ENCODE measurements at places on chromosomes 12 and 14.

GRCh38 chr14:69937367-69938081, 58.3 kb downstream of the SMOC1 start:
- peaks cover 82% of the 10 kb centered on the region for H3K4me1 ChIP-seq
- peak; percentile 52 for DNase-seq
- peaks cover 6% of the 10 kb centered on the region for H3K36me3 ChIP-seq
- H3K27me3 ChIP-seq: peaks cover 2% of the 10 kb centered on the region
- peak overlapping the region; percentile 94 for H3K27ac ChIP-seq

GRCh38 chr12:120013659-120014380, 24.8 kb downstream of the BICDL1 start:
- H3K4me1 ChIP-seq: no peaks in the 10 kb centered on the region
- H3K4me3 ChIP-seq: no peak overlapping the region
- peaks cover 4% of the 10 kb centered on the region for H3K27me3 ChIP-seq

GRCh38 chr12:105024928-105025327, 38.8 kb downstream of the NOPCHAP1 start:
- H3K27me3 ChIP-seq: peaks cover 3% of the 10 kb centered on the region
- H3K36me3 ChIP-seq: no peaks in the 10 kb centered on the region
- H3K4me3 ChIP-seq: peak overlapping the region; percentile 8
- no peak for DNase-seq
- peak overlapping the region; percentile 94 for H3K27ac ChIP-seq

- H3K4me1 ChIP-seq: peaks cover 37% of the 10 kb centered on the region
- H3K4me3 ChIP-seq: peak overlapping the region; percentile 87
- peaks cover 3% of the 10 kb centered on the region for H3K27me3 ChIP-seq
- H3K36me3 ChIP-seq: no peaks in the 10 kb centered on the region
- DNase-seq: no peak
Measured at GRCh38 chr12:96401076-96401871, 1.0 kb upstream of the CDK17 start.

DNA sequence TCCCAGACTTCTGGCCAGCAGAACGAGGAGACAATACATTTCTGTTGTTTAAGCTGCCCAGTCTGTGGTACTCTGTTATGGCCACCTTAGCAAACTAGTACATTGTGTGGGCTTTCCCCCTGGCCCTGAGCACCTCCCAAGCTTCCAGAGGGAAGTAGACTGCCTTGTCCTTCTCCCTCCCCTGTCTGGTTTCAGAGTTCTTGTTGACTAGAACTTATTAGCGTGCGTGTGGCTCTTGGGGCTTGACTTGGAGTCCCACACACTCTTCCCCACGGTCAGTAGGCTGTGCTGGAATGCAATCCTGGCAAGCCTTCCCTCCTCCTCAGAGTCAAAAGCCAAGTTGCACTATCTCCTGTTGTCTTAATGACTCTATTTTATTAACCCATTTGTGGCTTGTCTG, 27.7 kb downstream of the FBLN5 start:
- no peak overlapping the region for H3K4me3 ChIP-seq
- H3K27me3 ChIP-seq: peaks cover 13% of the 10 kb centered on the region
- H3K36me3 ChIP-seq: no peaks in the 10 kb centered on the region
- peaks cover 10% of the 10 kb centered on the region for H3K4me1 ChIP-seq
- no peak for DNase-seq

- no peak overlapping the region for H3K27ac ChIP-seq
- H3K4me1 ChIP-seq: no peaks in the 10 kb centered on the region
- DNase-seq: no peak
- peaks cover 5% of the 10 kb centered on the region for H3K27me3 ChIP-seq
Measured at GRCh38 chr12:68910128-68910527, 22.8 kb downstream of the CPM start.

DNA sequence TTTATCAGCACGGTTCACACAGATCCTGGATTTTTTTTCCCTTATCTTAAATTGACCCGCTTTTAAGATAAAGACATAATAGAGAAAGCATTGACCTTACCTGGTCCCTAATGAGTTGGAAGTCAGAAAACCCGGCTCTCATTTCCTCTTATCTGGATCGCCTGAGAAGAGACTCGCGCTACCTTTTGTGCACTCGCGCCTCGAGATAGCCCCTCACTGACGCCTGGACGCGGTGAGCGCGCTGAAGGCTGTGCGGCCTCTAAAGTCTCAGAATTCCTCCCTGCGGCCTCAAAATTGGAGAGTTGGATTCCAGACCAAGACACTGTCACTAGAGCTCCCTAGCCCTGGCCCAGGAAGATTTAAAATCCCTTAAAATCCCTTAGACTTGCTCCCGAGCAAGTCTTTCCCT, 7.0 kb downstream of the NKX2-1 start:
- no peak for DNase-seq
- H3K4me3 ChIP-seq: peak overlapping the region; percentile 33
- peaks cover 17% of the 10 kb centered on the region for H3K4me1 ChIP-seq
- no peak overlapping the region for H3K27ac ChIP-seq

- peaks cover 36% of the 10 kb centered on the region for H3K4me1 ChIP-seq
- no peak overlapping the region for H3K4me3 ChIP-seq
- peak overlapping the region; percentile 78 for H3K27ac ChIP-seq
- H3K27me3 ChIP-seq: no peaks in the 10 kb centered on the region
- no peaks in the 10 kb centered on the region for H3K36me3 ChIP-seq
Measured at GRCh38 chr14:53999061-53999488, 42.5 kb upstream of the BMP4 start.

DNA sequence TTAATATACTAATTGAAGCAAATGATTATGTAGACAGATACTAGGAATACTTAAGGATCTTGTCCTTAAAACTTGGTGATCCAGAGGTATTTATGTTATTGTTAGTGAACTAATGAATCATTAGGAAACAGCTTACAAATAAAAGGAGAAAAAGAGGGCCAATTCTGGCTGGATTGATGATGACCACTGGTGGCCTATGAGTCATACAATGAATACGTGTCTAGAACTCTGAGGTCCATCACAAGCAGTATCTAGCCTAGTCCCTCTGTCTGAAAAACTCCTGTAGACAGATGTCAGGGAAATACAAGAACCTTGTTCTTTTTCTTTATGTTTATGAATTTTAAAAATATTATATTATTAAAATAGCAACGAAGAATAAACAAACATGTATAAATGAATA, 51.7 kb upstream of the RTL1 start:
- no peak for DNase-seq
- no peak overlapping the region for H3K27ac ChIP-seq
- no peaks in the 10 kb centered on the region for H3K4me1 ChIP-seq

DNA sequence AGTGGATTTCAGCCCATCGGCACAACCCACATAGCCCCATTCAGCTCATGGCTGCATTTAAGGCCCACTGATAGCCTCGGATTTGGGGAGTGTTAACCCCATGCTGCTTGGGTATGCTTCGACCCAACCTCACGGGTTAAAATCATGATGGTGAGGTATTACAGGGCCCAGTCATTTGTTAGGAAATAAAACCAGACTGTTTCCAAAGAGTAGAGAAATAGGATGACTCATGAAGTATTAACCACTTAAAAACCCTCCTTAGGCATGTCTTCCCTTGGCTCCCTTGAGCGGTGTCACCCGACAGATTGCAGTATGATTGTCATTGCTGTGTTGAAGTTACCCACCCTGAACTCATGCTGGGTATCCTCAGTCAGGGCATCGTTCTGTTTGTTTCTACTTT, 289.1 kb downstream of the CACNA1C start:
- H3K4me3 ChIP-seq: no peak overlapping the region
- H3K27me3 ChIP-seq: peaks cover 2% of the 10 kb centered on the region
- no peaks in the 10 kb centered on the region for H3K36me3 ChIP-seq
- H3K4me1 ChIP-seq: peaks cover 65% of the 10 kb centered on the region
- no peak for DNase-seq
- H3K27ac ChIP-seq: no peak overlapping the region

DNA sequence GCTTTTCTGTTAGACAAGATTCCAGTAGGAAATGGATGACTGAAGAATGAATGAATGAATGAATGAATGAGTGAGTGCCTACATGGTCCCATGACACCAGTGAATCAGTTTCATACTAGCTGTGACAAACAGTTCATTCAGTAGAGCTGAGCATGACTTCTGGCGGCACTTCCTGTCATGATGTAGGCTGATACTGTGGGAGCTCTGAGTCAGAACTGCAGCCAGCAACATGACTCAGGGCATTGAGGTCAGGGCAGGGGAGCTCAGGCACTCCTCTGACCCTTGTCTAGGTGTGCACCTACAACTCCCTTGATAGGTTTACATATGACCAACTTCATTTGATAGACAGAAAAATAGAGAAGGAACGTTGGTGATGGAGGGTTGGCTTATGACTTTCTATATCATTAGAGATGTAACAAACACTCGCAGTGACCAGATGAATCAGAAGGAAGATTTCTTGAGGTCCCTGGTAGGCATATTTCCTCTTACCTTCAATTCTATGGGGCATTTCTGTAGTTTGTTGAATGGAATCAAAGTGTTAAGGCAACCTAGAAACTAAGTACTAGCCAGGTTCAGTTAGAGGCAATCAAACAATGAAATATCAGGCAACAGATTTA, 139.3 kb upstream of the ARHGAP5 start:
- no peak overlapping the region for H3K4me3 ChIP-seq
- no peak overlapping the region for H3K27ac ChIP-seq
- no peaks in the 10 kb centered on the region for H3K27me3 ChIP-seq
- DNase-seq: no peak
- no peaks in the 10 kb centered on the region for H3K36me3 ChIP-seq

GRCh38 chr14:62908506-62908905, 136.8 kb downstream of the KCNH5 start:
- DNase-seq: no peak
- H3K27ac ChIP-seq: no peak overlapping the region
- peaks cover 27% of the 10 kb centered on the region for H3K4me1 ChIP-seq
- H3K36me3 ChIP-seq: peaks cover 9% of the 10 kb centered on the region

DNA sequence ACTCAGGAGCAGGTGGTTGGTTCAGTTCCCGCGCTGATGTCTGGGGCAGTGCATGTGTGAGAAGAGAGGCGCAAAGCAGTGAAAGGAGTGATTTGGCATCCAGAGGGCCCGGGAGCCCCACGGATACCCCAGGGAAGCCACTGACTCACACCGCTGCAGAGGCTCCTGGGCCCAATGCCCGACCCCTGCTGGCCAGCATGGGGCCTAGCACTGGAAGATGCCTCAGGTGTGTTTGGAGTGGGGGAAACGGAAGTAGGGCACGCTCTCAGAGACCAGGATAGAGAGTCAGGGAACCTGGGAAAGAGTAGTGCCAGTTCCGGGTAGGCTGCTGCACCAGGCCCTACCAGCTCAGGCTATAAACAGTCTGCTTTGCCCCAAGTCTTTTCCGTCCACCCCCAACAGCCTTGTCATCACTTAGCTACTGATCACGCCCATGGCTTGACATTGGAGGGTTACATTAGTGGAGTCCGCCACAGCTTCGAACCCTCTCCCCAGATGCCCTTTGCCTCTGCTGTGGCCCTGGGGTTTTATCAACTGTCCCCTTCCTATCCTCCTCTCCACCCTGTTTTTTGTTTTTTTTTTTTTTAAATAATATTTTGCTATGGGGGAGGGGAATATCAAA, 9.5 kb upstream of the CSAD start:
- H3K27ac ChIP-seq: no peak overlapping the region
- no peaks in the 10 kb centered on the region for H3K4me1 ChIP-seq
- H3K27me3 ChIP-seq: no peaks in the 10 kb centered on the region
- DNase-seq: peak; percentile 59
- H3K4me3 ChIP-seq: no peak overlapping the region

DNA sequence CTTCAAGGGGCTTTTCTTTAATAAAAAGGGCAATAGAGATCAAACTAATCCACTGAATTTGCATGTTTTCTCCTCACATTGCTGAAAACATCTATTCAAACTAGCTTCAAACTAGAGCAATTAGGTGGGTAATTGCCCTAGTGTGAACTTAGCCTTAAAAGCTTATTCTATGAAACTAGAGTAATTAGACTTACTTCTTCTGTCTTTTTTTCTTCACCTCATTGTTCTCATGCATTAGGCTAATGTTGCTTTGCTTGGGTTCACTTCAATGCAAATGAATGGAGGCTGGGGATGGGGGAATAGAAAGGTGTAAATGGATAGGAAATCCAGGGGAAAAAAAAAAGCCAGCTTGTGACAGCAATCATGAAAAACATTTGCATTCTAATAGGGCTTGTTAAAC, 414.8 kb upstream of the LMO3 start:
- no peak overlapping the region for H3K27ac ChIP-seq
- no peak for DNase-seq
- H3K4me3 ChIP-seq: no peak overlapping the region
- H3K27me3 ChIP-seq: no peaks in the 10 kb centered on the region
- H3K36me3 ChIP-seq: no peaks in the 10 kb centered on the region

DNA sequence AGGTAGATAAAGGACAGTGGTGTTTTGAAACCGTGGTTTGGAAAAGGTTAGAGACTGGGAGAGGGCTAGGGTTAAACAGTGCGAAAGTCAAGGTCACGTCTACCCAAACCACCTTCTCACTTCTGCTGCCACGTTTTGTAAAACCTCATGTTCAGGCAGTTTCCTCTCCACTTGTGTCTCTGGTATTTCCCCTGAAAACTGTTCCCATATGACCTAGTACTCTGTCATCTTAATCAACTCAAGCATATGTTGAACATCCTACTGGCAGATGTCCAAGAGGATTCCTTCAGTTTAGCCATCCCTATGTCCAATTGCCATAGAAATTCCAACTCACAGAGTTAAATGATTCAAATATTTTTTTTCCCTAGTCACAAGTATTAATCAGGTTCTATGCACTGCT, 17.4 kb downstream of the CLEC4C start:
- H3K36me3 ChIP-seq: peaks cover 4% of the 10 kb centered on the region
- peaks cover 24% of the 10 kb centered on the region for H3K4me1 ChIP-seq
- no peak overlapping the region for H3K4me3 ChIP-seq
- no peak for DNase-seq

DNA sequence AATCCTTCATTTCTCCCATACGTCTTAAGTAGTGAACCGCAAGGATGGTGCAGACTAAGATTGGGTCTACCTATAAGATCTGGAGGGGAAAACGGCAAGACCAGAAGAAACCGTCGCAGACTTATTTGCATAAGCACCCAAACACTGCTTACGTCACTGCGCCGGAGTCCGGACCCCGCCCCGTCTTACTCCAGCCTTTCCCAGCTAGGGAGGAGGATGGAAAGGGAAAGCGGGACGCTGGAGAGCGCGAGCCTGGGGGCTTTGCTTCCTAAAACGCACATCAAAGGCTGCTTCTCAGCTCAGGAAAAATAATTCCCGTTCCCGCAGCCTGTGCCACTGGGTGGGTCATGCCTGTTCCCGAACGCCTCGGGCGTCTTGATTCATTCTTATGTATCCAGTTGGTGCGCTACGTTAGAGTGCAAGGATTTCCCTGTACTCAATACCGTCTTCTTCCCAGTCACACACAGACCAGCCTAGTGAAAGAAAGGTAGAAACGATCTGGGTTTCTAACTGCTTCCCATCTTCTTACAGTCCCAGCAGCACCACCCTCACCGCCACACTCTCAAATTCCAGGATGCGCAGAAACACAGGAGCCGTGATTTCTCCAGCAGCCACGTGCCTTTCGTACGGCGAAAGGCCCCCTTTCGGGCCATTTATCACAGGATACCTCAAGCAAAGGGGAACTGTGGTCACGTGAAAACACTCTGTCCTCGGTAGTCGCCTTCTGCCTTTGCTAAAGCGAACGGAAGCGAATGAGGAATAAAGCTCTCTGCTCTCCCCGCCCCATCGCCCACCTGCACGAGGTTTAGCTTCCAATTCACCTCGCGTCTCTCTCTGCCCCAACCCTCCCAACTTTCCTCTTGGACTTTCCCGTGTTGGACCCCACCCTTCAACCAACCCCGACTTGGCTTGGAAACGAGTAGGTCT, 1.1 kb downstream of the SLC6A15 start:
- H3K27me3 ChIP-seq: peaks cover 52% of the 10 kb centered on the region
- H3K4me3 ChIP-seq: peak overlapping the region; percentile 87
- DNase-seq: peak; percentile 84

All from nephron progenitor cell (in vitro differentiated cells).